Chondrocyte (in vitro differentiated cells): ENCODE measurements at places on chromosomes 1 and 21.
A peak's percentile ranks its signal among the peaks of the same experiment; 100 is the strongest.

DNA sequence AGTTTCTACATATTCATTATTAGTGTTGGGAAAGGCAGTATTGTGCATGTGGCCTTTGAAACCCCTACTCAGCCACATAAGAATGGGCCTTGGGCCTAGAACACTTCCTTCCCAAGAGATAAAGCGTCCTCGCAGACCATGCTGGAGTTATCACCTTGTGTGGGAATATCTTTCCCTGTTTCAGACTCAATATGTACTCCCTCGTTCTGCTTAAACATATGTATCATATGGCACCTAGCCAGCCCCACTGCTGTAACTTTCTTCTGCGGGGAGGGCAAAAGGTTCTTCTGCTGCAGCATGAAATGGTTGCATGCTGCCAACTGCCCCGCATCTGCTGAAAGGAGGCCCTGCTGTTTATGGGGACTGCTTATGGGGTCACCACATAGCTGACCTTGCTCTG, 92.0 kb downstream of the CRB1 start:
- no peak for DNase-seq

DNA sequence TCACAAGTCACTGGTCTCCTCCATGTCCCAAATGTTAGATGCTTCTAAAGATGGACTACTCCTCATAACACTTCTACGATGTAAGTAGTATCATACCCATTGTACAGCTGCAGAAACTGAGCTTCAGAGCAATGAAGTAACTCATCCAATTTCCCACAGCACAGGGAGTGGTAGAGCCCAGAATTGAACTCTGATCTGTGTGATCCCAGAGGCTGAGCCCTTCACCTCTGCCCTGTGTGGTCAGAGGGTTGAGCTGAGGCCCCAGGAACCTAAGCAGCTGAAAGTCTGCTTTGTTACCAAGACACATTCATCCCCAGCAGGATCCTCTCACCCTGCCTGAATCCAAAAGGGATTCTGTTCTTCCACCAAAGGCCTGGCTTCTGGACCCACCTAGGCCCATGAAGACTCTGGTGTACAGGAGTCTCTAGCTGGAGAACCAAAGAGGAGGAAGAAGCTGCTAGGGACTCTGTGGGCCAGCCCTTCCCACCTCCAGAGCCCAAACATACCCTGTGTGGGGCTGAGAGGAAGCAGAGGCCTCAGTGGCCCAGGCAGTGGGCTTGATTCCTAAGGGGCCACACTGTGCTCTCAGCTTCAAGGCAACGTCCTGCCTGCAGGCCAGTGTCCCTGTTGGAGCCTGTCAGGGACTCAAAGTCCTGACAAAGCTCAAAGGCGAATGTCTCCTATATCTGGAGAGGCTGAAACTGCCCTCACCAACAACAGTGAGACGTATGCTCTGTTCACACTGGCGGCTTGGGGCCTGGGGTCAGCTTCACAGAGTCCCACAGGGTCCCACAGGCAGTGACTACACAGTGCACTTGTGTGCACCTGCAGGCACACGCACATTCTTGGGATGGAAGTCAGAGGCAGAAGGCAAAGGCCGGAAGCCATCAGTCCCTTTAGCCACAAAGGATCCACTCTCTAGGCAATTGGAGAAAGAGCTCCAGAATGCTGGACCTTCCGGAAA, 40.4 kb upstream of the SLC30A1 start:
- no peak for DNase-seq

DNA sequence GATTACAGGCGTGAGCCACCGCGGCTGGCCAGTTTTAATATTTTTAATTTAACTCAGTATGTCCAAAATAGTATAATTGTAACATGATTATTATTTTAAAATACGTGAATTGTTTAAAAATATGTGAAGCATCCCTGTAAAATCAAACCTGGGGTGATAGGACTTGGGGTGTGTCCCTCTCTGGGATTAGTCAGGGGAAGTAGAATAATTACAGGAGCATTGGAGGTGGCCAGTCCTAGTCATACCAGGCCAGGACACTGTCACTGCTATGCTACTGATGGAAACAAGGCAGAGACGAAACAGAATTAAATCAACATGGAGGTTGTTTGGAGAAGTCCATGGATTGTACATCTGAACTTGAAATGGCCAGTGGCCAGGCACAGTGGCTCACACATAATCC, 16.8 kb downstream of the SZRD1 start:
- DNase-seq = no peak

- DNase-seq = no peak
Observed at GRCh38 chr1:42784946-42785693, at the start of gene TMEM269. TSS of gene TMEM269 (plus strand) at chr1:42784991. CDS start at chr1:42789894, 4,903 bp downstream.

DNA sequence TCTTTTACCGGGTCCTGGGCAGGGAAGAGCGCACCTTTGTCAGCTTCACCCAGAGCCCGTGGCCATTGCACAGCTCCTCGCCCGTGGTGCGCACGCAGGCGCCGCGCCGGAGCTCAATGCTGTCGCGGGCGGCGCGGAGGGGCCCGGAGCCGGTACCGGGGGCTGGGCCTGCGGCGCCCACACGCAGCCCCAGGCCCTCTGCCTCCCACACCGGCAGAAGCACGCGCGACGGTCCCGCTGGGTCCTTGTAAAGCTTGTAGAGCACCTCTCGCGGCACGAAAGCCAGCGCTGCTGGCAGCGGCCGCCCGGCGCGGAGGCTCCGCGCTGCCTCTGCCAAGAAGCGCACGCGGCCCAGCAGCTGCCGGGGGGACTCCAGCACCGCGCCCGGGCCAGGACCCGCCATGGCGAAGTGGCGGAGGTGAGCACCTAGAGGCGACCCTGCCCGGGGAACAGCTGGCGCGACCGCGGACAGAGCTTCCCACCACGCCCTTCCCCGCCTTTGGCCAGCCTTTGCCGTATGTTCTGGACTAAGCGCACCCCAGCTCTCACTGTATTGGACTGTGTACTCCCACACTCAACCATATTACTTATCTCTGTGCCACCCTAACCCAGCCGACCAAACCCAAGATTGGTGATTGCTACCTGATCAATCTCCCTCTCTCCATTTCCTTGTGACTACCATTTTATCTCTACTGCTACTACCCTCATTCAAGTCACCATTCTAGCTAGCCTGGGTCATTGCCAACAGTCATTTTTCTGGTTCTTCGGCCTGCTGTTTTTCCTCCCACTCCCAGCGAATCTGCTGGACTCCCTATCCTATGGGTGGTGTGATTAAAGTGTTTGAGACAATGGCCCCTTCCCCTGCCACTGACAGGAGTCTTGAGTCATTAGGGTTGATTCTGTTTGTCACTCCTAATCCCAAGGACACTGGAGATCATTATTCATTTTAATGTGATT, at the start of gene HECTD3:
Gene HECTD3, minus strand, starts transcription at position 470 of the 957 bp plus-strand sequence. Its CDS starts 67 bp downstream, at position 403.
- no peak for DNase-seq

DNA sequence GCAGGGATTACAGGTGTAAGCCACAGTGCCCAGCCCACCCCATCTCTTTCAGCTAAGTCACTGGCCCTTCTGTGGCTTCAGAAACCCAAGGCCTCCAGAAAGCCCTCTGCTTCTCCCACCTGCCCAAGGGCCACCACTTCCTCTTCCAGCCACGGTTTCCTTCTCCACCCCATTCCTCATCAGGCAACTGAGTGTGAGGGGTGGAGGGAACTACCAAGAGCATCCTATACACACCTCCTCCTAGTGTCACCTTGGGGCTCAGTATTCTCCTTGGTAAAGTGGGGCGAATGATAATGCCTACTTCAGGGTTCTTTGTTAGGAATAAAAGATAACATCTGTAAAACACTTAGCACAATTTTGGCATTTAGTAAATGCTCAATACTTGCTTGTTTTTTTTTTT, 30.0 kb downstream of the KNCN start:
- peak; percentile 33 for DNase-seq

DNA sequence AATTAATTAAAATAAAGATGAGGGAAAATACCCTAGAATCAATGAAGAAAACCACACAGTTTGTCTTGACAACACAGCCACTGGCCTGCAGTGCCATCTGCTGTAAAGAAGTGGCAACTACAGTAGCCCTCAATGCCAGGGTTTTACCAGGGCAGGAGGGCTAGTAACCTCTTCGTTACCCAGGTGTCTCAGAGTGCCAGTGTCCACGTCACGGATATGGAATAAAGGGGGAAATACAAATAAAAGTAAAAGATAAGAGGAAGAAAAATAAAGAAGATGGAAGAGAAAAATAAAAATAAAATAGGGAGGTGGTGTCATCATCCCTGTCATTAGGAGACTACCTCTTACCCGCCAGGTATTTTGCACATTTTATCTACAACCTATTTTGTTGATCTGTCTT, 14.2 kb upstream of the SLC44A3 start:
- no peak for DNase-seq

DNA sequence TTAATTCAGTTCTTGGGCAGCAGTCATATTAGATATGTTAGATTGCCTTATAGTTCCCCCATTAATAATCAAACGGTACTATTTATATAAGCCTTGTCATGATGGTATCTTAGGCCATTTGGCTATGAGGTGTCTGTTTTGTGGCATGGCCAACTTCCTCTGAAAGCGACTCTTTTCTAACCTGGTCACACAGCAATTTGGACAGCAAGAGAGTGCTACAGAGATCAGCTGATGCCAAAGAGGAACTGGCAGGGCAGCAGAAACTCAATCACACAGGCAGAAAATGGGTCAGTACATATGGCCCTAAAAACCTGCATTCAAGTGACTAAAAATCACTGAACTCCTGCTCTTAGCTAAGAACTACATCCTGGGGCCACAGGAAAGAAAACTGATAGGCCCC, 13.4 kb upstream of the MUTYH start:
- DNase-seq = no peak

DNA sequence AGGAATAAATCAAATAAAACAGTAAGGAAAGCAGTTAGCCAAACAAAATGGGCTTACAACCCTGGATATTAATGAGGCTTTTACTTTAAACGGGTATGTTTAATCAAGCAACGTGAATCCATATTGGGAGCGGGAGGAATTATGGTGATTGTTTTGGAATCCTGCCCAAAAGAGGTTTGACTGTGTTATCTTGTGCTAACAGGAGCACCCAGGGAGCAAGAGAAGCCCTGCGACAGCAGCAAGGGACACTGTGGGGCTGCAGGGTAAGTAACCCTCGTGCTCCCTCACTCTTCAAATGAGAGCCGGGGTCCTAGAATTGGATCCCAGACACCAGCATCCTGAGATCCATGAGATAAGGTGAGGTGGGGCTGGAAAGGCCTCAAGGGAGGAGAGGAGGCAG, 72.6 kb upstream of the PGBD5 start:
- DNase-seq = no peak

- no peak for DNase-seq
Observed at GRCh38 chr1:172351346-172351745, 69.1 kb upstream of the C1orf105 start.

DNA sequence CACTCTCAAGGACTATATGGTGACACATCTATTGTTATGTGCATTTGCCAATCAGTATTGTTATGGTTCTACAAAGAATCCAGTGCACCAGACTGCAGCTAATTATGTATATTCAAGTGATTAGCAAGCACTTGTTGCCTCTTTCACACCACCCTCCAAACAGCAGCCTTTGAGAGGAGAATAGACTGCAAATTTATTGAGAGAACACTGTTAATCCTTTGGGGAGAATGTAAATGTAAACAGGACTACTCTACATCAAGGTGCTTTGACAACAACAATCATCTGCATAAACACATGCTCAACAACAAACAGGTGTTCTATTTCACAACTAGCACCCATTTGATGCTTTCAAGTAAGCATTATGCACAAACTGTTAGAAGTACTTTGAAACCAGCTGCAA, 117.4 kb downstream of the AKT3 start:
- DNase-seq = no peak

- no peak for DNase-seq
Observed at GRCh38 chr1:21586846-21587601, 77.8 kb downstream of the ALPL start.

GRCh38 chr1:74731399-74732052, 1.3 kb downstream of the CRYZ start:
- DNase-seq = no peak

- DNase-seq = no peak
Observed at GRCh38 chr1:167938080-167938636, 1.3 kb upstream of the MPC2 start.

DNA sequence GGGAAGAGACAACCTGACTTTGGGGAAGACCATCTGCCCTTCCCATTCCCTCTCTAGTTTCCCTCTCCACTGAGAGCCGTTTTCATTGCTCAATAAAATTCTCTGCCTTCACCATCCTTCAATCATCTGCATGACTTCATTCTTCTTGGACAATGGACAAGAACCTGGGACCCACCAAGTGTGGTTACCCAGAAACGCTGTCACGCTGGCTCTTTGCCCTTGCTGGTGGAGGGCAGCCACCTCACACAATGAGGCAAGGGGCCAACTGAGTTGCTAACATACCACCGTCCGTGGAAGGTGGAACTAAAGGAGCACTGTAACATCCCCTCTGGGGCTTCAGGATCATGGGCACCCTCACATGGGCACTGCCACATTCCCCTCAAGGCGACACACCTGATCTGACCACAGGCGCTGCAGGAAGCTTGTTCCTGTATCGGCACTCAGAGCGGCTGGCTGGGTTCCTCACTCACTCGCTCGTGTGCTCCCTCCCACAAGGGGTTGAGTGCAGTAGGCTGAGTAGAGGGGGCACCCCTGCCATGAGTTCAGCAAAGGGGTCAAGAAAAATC, 652.4 kb downstream of the PLPP3 start:
- DNase-seq = peak; percentile 64

- no peak for DNase-seq
Observed at GRCh38 chr1:240445369-240445768, 166.6 kb downstream of the GREM2 start.

GRCh38 chr1:188269956-188270355, 1441.2 kb downstream of the PLA2G4A start:
- no peak for DNase-seq

GRCh38 chr1:203462878-203463277, 12.7 kb upstream of the PRELP start:
- DNase-seq = no peak

- no peak for DNase-seq
Observed at GRCh38 chr1:69728206-69728605, 160.5 kb downstream of the LRRC7 start.

- DNase-seq = no peak
Observed at GRCh38 chr1:8055973-8056372, 29.9 kb upstream of the ERRFI1 start.
